Heart right ventricle (tissue), 16 donors: ENCODE measurements at places on chromosomes 3 and 15. TPM values are rescaled to one million over a fixed set of nuclear protein-coding genes. Genes with fewer than 3 reads are reported as not detected.

The ATP10A gene
- polyA plus RNA-seq = 2.2 TPM

The SACM1L gene
- 15.4 TPM for polyA plus RNA-seq

The TRAT1 gene
- 0.07 TPM for polyA plus RNA-seq

The REC114 gene
- polyA plus RNA-seq = not detected

The EBLN2 gene
- 0.80 TPM for polyA plus RNA-seq

The SENP8 gene
- 3.2 TPM for polyA plus RNA-seq

The ACTC1 gene
- 5,497 TPM for polyA plus RNA-seq

The KAT2B gene
- 24.8 TPM for polyA plus RNA-seq

The CPNE9 gene
- not detected for polyA plus RNA-seq

The GOLGA6A gene
- polyA plus RNA-seq = not detected

The TRIM59 gene
- polyA plus RNA-seq = 0.25 TPM

The WWTR1 gene
- 19.5 TPM for polyA plus RNA-seq

The ALDH1A2 gene
- 3.3 TPM for polyA plus RNA-seq

The RASL12 gene
- 13.1 TPM for polyA plus RNA-seq

The SCAMP5 gene
- polyA plus RNA-seq = 0.73 TPM

The RPP25 gene
- 1.8 TPM for polyA plus RNA-seq

The FRMD5 gene
- polyA plus RNA-seq = 7.2 TPM

The PP2D1 gene
- polyA plus RNA-seq = not detected

The CHRNA5 gene
- 1.0 TPM for polyA plus RNA-seq

The CCDC80 gene
- polyA plus RNA-seq = 19.8 TPM

The SPINT1 gene
- polyA plus RNA-seq = 0.43 TPM

The EPHB1 gene
- 0.07 TPM for polyA plus RNA-seq

The EPHA6 gene
- polyA plus RNA-seq = not detected

The ADGRG7 gene
- not detected for polyA plus RNA-seq

The LRRC15 gene
- polyA plus RNA-seq = 0.10 TPM

The NEK11 gene
- polyA plus RNA-seq = 1.0 TPM

The LSAMP gene
- 1.8 TPM for polyA plus RNA-seq

The WDR49 gene
- polyA plus RNA-seq = 0.59 TPM
